ENCODE measurements at places on chromosomes 11 and 22.

DNA sequence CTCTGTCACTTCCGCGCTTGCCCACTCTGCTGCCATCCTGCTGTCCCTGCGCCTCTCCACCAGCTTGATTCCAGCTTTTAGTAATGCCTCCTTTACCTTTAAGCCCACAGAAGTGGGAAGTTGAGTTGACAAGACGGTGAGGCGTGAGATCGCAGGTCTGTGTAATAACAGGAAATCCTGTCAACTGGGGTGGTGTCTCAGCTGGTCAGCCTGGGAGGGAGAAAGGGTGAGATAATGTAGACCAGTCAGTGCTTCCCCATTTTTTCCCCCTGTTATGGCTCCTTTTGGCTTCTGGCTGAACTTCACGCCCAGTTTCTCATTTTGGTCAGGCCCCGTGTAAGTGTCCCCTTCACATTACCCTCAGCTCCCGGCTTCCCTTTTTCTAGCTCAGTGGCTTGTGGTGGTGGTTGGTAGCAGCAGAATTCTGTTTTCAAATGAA is 98.9 kb downstream of the TRAF6 start:
- no peak for DNase-seq

DNA sequence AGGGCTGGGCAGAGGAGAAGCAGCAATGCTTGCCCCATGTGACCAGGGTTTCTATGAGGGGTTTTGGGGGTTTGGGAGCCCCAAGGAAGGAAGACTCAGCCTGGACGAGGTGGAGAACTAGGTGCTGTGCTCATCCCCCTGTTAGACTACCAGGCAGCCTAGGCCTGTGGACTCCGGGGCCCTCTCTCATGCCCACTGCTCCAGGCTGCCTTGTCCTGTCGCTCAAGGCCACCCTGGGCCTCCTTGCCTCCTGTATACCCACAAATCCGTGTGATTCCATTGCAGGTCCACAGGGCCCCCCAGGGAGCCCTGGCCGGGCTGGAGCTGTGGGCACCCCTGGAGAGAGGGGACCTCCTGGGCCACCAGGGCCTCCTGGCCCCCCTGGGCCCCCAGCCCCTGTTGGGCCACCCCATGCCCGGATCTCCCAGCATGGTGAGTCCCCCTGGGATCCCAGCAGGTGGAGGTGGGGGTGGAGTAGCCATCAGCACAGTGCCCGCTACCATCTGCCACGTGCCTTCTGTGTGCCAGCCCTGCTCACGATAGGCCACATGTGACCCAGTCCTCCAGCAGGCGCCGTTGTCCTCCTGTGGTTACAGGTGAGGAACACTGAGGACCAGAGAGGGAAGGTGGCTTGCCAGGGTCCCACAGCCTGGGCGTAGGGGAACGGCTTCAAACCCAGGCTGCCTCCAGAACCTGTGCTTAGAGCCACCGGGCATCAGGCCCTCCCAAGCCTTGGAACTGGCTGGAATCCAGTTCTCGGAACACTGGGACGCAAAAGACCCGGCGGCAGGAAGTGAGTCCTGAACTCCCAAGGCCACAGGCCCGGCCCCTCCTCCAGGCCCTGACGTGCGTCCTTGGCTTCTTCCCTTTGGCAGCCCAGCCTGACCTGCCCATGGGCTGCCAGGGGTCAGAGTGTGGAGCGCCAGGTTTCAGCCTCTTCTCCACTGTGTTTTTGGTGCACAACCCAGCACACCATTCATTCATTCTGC is 26.6 kb downstream of the EMID1 start:
- DNase-seq = no peak

- DNase-seq = no peak
Measured at GRCh38 chr22:17968126-17968525, 56.2 kb downstream of the MICAL3 start.

DNA sequence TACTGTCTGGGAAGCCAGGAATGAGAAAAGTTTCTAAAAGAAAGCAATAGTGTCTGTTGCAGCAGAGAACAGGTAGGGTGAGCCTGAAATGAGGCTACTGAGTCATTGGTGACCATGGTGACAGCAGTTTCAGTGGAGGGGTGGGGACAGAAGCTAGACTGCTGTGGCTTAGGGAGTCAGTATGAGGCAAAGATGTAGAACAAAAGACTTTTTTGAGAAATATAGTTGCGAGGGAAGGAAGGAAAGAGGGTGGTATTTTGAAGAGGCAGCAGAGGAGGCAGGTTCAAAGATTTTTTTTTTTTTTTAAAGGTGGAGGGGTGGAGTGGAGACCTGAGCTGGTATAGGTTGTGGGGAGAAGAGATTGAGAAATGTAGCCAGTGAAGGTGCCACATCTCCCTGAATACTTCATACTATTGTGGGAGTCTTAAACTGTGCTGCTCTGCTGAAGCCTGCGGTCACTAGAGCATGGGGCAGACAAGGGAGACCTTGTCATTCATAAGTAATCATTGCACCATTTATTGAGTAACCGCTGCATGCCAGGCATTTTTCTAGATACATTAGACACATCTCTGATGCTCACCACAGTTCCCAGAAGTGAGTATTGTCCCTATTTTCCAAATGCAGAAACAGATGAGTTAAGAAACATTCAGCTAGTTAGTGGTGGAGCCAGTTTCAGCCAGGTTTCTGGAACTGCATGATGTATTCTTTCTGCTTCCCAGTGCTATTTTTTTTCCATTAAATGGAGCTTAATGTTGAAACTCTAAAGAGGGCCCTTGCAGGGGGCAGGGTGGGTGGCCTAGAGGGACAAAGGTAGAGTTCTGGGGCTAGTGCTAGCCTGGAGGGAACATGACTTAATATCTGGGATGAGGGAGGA is 49.9 kb downstream of the STIM1 start:
- DNase-seq = peak; percentile 45

DNA sequence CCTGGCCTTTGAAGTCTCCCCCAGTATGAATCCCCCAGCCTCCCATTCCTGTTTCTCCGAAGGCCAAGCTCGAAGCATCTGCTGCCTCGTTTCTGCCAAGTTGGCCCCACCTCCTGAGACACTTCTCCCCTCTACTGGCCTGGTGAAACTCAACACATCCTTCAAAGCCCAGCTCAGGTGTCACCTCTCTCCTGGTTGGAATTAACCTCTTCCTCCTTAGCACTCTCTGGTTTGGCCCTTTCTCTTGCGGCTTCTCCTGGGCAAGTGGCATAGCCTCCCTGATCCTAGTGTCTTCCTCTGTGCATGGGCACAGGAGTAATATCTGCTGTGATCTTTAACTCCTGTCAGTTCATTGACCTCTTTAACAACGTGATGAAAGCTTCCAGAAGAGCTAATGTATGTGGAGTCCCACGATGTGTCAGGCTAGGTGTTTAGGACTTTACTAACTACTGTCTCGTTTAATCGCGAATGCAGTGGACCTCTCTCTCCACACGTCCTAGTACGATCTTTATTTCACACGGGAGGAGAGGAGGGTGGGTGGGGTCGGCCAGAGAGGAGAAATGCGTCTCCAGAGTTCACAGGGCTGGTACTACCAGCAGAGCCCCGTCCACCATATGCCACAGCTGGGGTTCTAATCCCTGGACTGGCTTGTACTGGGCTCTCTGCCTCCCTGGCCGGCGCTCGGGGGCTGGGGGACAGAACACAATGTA is 826 bp upstream of the PTPRJ start:
- no peak for DNase-seq

DNA sequence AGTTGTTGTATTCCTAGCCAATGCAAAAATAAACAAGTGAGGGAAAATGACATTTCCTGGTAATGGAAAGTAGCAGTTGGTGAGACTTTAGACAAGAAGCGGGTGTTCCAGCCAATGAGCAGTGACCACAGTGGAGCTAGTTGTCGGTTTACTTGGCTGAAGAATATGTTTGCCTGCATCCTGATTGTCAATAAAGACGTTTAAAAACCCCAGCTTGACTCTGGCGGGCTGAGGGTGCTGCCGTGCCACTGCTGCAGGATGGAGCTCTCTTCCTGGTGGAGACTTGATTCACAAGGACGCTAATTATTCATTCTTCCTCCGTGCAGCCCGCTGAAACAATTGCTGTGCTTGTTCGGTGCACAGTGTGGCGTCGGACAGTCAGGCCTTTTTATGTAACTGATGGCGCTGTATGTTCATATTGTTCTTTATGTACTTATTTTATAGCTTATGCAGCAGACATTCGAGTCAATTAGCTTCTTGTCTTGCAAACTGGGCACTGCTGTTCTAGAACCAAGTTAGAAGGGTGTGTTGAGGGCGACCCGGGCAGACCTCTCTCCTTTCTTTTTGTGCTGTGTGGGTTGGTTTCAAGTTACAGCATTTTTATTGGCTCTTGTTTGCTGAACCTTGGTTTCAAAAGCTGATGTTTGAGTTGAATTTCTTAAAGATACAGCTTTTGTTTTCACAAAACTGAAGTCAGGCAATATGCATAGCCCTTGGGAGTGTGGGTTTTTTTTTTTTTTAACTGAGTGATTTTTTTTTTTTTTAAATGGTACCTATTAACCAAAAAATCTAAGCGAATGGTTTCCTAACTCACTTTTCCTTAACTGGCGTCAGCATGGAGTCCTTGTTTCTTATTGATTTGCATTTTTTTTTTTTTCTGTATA is 153.9 kb downstream of the TEAD1 start:
- DNase-seq = no peak

DNA sequence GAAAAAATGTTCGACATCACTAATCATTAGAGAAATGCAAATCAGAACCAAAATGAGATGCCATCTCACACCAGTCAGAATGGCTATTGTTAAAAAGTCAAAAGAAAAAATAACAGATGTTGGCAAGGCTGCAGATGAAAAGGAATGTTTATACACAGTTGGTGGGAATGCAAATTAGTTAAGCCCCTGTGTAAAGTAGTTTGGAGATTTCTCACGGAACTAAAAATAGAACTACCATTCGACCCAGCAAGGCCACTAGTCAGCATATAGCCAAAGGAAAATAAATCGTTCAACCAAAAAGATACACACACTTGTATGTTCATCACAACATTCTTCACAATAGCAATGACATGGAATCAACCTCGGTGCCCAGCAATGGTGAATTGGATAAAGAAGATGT is 503.2 kb downstream of the OPCML start:
- DNase-seq = no peak

Data from activated CD4-positive, alpha-beta T cell treated with anti-CD3 and anti-CD28 coated beads for 24 hours (primary cell).